ENCODE measurements at places on chromosomes 7 and 10. TPM values are rescaled to one million over a fixed set of nuclear protein-coding genes. Genes with fewer than 3 reads are reported as not detected.
A peak's percentile ranks its signal among the peaks of the same experiment; 100 is the strongest.

DNA sequence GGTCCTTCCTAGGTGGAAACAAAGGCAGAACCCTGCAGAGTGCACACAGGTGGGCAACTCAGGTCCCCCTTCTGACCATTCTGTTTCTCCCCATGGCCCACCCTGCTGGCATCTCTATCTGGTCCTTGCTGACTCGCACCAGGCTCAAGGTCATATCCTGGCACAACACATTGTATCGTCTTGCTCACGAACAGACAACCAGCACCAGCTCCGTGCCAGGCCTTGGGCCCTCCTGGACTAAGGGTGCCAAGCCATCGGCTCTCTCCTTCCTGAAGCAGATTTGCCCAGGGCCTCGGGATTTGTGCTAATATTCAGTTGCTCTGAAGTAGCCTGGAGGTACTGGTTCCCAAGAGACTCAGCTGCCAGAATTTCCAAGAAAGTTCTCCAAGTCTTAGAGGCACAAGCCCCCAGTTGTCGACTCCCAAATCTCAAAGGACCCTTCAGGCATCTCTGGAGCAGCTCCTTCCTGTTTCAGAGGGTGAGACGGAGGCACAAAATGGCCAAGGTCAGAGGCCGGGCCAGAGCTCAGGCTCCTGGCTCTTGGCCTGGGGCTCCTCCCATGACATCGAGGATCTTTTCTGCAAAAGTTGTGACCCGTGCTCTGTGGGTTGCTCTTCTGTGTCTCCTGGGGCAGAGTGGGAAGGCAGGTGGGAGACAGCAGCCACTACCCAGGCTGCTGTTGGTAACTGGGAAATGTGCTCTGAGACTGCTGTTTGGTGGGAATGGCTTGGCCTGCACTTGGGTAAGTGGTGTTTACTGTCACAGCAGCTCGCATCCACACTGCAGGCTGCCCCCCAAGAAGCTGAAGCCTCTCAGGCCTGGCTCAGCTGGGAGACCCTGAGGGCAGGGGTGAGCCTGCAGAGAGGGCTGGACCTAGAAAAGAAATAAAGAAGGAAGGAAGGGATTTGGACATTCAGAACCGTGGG lies 121.3 kb downstream of the RGS10 start:
- no peak for DNase-seq

DNA sequence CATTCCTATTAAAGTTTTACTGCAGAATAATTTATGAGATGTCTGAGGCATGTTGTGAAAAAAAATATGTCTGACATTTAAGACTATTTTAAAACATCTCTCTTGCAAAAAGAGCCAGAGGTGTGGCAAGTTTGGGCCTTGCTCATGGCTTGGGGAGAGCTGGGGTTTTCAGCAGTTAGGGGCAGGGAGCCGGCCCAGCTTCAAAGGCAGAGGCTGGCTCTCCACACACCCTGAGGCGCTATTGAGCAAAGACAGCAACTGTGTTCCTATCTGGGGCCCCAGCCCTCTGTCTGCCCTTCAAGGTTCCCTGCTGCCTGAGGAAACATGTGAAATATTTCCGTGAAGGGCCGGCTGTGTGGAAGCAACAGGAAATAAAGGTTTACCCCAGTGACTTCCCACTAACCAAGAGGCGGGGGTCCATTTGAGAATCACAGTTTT lies 94.0 kb downstream of the SORBS1 start:
- no peak for DNase-seq

GRCh38 chr10:3774814-3775695 lies 10.0 kb downstream of the KLF6 start:
- DNase-seq: no peak

DNA sequence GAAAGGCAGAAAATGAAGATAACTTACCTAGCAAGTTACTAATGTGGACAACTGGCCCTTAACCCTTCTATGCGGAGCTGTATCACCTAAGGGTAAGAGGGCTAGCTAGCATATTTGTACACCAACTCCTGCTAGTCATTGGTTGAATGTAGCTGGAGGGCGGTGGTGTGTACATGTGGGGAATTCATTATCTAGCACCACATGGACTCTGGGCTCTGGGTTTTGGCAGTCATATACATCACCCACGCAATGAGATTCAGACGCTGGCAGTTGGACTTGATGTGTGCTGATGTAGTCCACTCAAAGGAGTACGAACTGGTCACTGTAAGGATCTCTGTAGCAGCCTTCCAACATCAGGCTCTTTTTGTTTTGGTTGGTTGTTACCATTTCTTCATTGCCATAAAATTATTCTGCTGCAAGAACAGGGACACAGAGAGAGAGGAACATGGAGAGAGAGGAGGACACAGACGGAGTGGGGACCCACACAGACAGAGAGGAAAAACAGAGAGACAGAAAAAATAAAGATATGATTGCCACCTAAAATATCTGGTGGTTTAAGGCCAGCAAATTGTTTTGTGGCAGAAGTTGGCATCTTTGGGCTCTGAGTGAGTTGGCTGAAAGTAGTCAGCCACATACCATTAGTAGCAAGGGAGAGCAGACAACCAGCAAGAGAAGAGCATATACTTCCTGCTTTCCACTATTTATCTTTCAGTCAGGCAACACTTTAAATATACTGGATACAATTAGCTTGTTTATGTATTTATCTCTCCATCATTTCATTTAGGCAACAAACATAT lies 76.7 kb upstream of the MTPN start:
- no peak for DNase-seq

- no peak for DNase-seq
These were observed 39.7 kb upstream of the MTPN start for GRCh38 chr7:136016649-136017395.

DNA sequence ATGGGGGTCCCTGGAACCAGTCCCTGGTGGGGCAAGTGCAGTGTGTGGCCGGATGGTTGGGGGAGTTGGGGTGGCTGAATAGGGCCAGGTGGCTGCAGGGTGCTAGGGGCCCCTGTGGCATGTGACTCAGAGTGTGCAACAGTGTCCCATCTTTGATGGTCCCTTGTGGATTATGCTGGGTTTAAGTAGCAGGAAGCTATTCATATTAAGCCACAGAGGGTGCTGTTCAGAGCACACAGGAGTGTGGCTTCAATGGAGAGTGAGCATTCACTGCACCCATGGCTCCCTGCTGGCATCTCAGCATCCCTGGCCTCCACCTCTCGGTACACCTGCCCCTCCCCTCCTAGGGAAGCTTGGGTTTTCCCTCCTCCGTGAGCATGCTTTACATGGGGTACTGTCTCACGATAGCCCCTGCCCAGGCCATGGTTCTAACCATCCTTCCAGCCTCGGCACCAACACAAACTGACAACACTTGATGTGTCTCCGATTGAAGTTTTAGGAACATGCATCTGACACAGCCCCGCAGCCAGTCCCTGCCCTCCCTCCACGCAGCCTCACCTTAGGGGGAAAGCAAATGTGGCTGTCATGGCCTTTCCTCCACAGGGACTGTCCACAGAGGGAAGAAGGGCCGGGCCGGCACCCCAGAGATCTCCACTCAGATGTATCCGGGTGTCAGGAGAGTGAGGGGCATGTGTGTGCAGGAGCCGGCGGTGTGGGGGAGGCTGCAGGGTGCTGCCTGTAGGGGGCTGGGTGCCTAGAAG lies 30.4 kb upstream of the PPIF start:
- DNase-seq: peak; percentile 17

GRCh38 chr7:49030221-49030620 lies 105.9 kb downstream of the CDC14C start:
- DNase-seq: no peak

- no peak for DNase-seq
These were observed 70.2 kb downstream of the NOC3L start for GRCh38 chr10:94292434-94293090.

The DDC gene
- not detected for total RNA-seq

DNA sequence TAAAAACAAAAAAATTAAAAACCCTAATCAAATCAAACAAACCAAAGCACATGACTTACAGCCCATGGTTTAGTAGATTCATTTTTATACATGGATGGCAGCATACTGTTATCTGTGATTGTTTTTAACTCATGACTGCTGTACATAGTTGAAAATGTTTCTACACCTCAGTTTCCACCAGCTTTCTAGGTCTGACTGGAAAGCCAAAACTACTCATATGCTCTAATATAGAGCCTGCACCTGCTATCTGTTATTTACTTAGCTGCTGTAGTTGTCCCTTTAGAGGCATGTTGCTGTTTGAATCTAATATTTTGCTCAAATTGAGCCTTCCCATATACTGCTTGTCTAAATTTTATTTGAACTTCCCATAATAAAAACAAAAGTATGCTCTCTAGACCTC lies 289.9 kb upstream of the LRRN3 start:
- no peak for DNase-seq

The PRSS1 gene
- not detected for total RNA-seq

The RPEL1 gene
- total RNA-seq: not detected
